CD4-positive, alpha-beta T cell (primary cell): ENCODE measurements at places on chromosomes 3 and 15. TPM values are rescaled to one million over a fixed set of nuclear protein-coding genes. Genes with fewer than 3 reads are reported as not detected.

Gene ST8SIA2
- total RNA-seq: not detected

Gene GADL1
- total RNA-seq: not detected

Gene TEX55
- total RNA-seq: not detected

Gene ESYT3
- total RNA-seq: 0.22 TPM

Gene RHOV
- total RNA-seq: 0.36 TPM

Gene PLA1A
- not detected for total RNA-seq

DNA sequence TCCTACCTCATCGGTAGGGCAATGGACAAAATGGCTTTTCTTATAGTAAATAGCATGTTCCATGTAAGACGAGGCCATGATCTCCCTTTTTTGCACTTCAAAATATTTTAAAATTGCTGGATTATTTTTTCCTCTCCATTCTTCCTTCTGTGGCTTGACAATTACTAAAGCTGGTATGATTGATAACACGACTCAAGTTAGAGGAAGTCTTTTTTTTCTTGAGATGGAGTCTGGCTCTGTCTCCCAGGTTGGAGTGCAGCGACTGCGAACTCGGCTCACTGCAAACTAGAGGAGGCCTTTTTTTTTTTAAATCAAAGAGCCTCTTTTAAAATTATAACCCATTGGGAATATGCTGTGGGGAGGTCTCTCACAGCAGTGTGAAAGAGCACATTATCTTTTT is 124.5 kb upstream of the TBL1XR1 start:
- DNase-seq: no peak

DNA sequence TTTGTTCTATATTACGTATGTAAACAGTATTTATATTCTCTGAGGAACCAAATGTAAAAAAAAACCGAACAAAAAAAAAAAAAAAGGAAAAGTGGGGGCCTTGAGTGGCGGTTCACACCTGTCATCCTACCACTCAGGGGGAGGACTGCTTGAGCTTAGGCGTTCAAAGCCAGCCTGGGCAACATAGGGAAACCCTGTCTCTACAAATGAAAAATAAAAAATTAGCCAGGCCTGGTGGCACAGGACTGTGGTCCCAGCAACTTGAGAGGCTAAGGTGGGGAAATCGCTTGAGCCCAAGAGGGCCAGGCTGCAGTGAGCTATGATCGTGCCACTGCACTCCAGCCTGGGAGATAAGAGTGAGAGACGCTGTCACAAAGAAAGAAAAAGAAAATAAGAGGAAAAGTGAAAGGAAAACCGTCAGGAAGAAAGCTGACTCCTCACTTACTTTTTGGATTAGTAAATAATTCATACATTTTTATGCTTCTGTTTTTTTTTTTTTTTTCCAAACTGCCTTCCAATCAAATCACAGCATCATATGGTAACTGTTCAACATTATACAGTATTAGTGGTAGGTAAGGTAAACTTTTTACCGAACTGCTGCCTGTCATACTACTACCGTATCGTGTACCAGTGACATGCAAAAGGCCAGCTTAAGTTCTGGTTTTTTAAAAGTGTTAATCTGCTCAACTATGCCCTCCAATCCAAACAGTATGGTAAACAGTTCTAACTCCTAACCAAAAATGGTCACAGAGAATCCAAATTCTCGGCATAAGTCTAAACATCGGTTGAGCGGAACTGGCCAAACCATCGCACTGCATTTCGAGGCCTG is 1.2 kb downstream of the PHC3 start:
- no peak for DNase-seq

DNA sequence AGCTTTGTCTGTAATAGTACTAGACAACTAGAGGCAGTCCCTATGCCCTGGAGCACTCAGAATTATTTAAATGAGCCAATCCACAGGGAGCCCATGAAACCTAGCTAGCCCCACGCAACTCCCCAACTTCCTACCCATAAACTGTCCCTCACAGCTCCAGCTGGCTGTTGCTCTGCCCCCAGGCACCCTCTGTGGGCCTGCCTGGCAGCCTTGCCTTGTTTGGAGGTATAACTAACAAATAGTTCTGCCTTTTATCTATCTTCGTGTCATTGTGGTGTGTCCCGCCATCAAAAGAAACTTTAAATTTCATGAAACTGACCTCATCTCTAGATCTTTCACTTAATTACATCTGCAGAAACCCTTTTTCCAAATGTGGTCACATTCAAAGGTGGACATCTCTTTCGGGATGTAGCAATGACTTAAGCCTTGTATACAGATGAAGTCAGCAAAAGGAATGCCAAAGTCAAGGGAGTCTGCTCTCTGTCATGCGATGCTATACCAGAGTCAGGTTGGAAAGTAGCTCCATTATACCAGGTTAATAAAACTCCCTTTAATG is 1.8 kb upstream of the RTP3 start:
- DNase-seq: no peak

DNA sequence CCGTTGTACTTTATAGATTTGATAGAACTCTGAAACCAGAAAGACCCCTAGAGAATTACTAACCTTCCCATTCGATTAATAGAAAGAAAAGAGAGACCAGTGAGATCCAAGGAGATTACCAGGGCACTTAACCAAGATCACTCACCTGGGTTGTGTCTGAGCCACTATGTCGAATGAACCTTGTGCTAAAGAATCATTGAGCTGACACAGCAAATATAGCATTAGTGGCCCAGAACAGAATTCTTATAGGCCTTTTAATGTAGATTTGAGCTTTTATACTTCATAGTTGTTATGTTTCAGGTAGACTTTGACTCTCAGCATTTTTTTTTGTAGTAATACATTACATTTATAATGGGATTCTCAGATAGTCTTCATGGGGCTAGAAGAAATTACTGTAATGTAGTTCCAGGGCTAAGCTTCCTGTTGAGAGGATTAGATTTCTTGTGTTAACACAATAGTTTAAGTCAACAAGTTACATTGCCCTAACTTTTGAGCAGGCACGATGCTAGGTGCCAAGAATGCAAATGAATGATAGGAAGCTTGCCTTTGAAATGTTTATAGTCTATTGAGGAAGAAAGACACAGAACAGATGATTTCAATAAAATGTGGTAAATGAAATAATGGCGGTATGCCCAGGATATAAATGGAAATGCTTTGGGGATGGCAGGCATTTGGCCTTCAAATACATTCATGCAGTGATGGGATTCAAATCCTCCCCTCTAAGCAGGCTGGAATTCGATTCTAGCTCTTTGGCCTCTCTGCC is 24.4 kb upstream of the ABHD10 start:
- no peak for DNase-seq

- DNase-seq: no peak
Observed at GRCh38 chr3:40719660-40720287, 195.0 kb downstream of the ZNF621 start.

DNA sequence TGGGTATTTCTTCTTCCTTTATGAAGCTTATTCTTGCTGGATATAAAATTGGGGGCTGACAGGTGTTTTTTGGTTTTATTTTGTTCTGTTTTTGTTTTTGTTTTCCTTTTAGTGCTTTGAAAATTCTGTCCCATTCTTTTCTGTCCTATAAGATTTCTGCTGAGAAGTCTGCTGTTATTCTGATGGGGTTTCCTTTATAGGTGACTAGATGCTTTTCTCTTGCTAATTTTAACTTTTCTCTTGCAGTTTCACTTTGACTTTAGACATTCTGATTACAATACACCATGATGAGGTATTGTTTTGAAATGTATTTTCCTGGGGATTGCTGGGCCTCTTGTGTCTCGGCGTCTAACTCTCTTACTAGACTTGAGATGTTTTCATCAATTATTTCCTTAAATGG is 22.8 kb downstream of the TTC14 start:
- no peak for DNase-seq

DNA sequence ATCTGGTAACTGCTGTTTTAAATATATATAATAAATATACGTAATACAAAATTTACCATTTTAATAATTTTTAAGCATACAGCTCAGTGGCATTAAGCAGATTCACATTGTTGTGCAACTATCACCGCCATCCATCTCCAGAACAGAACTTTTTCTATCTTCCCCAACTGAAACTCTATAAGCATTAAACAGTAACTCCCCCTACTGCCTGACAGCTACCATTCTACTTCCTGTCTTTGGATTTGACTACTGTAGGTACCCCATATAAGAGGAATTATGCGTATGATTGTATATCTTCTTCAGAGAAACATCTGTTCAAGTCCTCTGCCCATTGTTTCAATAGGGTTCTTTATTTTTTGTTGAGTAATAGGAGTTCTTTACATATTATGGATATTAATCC is 36.8 kb downstream of the EID1 start:
- no peak for DNase-seq

GRCh38 chr3:184914628-184915027 is 102.7 kb downstream of the VPS8 start:
- DNase-seq: no peak
